Activated T-cell treated with anti-CD3 and anti-CD28 coated beads, Interleukin-2, amount 50 U/mL, for 1 hour (primary cell): ENCODE measurements at places on chromosomes 2 and 18.

DNA sequence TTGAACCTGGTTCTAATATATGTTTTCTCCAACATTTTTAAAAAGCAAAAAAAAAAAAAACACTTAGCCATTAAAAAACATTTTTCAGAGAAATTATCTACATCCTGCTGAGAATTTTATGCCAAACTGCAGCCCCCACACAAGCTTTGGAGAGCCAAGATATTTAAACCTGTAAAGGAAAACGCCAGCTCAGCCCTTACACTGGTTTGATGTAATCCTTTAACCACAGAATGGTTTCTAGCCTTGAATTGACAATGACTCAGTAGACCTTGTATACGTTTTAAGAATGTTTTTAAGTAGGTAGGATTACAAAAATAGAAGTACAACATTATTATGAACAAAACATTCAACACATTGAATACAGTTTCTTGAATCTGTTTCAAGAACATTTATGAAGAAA is 113.6 kb downstream of the BABAM2 start:
- DNase-seq, result no peak

- no peak for DNase-seq
These were observed 118.8 kb downstream of the ZNF532 start for GRCh38 chr18:58983260-58984155.

DNA sequence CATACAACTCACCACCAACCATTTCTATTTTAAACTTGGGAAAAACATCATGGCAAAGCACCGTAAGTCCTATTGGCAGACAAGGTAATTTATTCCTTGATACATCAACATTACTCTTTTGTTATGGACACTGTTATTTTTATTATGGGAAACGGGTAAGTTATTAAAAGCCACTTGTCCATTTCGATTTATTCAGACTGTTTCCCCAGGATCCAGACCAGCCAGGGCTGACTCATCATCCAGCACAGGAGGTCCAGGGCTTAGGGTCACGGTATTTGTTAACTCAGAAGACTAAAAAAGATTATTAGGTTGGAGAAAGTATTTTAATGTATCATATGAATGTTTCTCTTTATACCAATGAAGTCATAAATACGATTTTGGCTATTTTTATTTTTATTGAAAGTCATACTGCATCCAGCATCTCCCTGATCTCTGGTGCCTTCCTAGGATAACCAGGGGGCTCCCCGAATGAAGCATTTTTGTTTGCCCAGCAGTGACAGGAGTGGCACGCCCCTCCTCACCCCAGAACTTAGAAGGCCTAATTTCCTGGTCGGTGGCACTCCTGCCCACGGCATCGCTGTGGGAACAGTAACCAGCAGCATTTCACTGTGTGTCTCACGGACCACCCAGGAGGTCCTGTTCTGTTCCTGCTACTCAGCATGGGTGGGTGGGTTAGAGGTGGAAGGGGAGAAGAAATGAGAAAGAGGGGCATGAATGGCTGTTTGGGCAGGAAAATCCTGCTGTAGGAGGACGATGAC is 446.1 kb downstream of the EIPR1 start:
- DNase-seq, result no peak

DNA sequence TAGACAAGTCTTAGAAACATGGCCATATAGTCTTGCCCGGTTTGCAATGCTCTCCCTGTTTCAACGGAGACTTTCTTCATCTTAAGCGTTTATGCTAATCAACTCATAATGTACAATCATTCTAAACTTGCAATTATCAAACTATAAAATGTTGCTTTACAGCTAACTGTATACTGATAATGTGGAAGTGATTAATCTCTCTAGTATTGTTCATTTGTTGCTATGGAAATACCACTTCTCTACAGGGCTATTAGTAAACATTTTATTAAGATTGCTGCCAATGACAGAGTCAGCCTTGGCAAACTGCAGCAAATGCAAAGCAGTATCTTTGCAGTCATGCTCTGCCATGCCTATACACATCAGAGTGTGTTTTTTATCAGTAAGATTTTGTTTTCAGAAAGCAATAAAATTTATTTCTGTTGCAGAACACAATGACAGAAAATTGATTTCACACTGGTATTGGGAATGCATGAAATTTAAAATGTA is 1201.8 kb upstream of the CDH2 start:
- no peak for DNase-seq

DNA sequence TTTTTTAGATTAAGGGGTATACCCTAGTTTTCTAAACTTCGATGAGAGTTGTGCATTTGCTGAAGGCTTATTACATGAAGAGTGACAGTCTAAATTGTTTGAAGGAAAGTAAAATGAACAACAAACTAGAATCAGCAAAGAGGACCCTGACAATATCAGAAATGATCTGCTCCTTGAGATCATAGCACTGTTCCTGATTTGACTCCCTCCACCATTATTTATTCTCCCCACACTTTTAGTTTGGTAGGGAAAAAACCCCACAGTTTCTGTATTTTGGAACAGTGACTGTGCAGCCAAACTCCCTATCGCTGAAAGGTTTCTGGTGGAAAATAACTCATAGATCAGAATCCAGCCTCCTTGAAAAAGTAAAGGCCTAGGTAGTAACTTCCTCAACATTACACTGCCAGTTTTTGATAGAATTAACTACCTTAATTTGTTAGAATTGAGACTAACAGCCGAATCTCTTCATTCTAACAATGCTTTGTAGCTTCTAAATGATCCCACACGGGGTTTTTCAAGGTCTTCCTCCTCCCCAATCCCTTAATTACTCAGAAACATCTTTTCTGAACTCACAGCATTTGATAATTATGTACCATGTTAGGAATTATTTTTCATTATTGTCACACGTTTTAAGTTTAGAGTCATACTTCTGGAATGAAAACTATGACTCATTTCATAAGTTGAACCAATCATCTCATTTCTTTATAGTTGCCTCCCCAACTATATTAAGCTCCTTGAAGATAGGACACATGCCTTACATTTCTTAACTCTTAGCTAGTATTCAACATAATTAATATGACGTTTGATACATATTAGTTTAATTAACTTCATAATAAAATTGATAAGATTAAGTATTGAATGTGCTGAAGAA is 2.9 kb downstream of the MYL12A start:
- no peak for DNase-seq

DNA sequence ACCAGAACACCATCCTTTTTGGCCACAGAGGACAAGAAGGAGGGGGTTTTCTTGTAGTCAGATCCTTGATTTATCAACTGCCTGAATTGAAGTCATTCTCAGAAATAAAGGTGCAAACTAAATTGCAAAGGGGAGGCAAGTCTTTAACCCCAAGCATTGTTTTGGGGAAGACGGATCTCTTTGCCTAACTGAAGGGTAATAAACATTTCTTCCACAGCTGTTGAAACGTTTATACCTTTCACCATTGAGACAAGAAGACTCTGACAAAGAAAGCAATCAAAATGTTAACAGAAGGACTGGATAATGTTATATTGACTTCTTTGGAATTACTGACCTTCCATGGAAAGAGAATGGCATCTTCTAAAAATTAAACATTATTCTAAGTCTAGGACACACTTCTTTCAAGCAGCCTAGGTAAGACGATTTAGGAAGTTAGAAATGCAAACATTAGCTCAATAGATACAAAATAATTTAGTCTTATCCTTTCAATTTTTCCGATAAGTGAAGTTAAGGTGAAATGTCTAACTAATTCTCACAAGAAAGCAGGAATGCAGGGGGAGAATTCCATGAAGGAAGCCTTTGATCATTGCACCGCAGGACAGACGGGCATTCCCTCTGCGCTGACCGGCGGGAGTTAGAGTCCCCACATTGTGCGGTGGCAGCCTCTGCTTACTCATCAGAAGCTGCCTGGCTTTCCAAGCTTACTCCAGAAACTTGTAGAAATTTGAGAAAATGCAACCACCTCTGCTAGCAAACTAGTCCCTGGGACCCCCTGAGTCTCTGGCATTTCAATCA is 69.4 kb upstream of the COPS8 start:
- DNase-seq, result no peak

GRCh38 chr18:65230311-65230710 is 520.5 kb upstream of the CDH7 start:
- DNase-seq, result no peak

DNA sequence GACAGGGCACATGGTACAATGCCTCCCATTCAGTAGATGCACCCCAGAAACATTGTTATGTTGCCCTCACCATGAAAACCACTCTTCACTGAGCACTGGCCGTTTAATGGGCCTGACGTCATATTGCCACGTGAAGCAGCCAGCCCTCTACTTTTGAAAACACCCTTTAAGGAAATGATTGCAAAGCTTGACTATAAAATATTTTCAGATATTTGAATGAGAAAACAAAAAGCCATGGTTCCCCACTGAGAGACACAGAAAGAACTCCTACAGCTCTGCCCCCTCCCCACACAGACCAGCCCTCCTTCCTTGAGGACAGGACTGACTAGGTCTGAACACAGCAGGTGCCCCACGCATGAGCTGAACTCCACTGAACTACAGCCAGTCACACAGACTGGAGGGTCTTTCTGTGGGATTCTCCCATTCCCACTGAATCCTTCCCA is 349.1 kb downstream of the ANAPC1 start:
- DNase-seq, result no peak

GRCh38 chr2:235537587-235537986 is 43.7 kb downstream of the AGAP1 start:
- DNase-seq, result no peak

GRCh38 chr2:234863043-234863934 is 88.5 kb upstream of the SH3BP4 start:
- no peak for DNase-seq

DNA sequence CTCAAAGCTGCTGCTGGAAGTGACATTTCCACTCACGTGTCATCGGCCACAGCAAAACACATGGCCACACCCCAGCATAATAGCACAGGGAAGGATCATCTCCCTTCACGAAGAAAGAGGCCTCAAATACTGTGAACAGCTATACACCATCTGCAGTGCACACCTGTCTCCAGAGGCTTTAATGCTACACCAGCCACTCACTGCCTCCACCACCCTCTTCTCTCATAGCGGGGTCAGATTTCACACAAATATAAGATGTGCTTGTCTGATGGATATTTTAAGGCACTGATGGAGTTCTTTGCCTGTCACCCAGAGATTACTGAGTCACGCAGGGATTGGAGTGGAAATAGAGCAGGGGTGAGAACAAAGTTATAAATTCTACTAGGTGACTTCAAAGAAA is 374.0 kb downstream of the ZNF516 start:
- no peak for DNase-seq

GRCh38 chr2:177753682-177754491 is 318.7 kb downstream of the PDE11A start:
- no peak for DNase-seq

- DNase-seq, result no peak
These were observed 27.2 kb upstream of the OTX1 start for GRCh38 chr2:63023444-63023843.

DNA sequence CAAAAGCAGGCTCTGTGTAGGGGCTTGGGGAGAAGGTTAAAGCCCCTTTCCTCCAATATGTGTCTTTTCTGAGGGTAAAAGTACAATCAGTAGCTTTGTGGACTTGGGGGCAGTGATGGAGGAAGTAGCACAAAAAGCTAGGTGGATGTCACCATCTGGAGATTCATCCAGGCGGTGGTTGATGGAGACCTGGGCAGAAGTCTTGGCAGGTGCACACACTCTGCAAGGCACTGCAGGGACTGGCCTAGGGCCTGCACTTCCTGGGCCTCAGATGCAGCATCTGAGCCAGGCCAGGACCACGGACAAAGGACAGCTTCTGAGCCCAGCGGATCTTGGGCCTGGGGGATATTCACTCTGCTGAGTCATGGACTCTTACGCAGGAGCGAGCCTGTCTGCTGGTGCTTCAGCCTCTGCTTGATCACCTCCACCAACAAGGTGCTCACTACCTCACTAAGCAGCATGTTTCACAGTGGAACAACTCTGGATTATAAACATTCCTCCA is 391.1 kb downstream of the TNS1 start:
- no peak for DNase-seq

DNA sequence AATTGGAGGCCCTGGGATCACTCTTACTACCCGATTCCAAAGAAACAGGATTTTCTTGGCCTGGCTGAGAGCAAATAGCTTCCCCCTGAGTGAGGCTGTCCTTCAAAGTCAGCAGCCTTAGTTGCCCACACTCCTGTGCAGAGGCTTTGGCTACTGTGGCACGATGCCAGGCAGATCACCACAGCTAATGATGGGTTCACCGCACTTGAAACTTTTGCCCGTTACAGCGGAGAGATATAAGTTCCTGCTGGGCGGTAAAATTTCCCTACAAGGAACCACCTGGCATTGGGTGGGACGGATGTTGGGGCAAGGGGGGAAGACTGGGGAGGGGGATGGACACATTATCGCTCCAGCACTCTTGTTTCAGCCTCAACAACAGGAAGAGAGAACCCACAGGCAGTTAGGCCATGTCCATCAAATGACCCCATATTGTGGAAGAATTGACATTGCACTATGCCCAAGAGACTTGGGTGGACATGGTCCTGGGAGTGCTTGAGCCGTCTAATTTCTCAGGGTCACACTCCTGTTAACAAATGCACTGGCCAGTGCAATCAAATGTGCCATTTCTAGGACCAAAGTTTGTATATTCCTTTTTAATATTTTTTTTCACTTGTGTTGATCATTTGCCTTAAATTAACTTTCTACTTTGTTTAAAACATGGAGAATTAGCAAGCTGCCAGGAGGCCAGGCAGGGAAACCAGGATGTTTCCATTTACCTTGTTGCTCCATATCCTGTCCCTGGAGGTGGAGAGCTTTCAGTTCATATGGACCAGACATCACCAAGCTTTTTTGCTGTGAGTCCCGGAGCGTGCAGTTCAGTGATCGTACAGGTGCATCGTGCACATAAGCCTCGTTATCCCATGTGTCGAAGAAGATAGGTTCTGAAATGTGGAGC is 4.4 kb downstream of the IL1B start:
- DNase-seq, result no peak

- DNase-seq, result no peak
These were observed 103.3 kb upstream of the LYPD1 start for GRCh38 chr2:132773331-132773730.

DNA sequence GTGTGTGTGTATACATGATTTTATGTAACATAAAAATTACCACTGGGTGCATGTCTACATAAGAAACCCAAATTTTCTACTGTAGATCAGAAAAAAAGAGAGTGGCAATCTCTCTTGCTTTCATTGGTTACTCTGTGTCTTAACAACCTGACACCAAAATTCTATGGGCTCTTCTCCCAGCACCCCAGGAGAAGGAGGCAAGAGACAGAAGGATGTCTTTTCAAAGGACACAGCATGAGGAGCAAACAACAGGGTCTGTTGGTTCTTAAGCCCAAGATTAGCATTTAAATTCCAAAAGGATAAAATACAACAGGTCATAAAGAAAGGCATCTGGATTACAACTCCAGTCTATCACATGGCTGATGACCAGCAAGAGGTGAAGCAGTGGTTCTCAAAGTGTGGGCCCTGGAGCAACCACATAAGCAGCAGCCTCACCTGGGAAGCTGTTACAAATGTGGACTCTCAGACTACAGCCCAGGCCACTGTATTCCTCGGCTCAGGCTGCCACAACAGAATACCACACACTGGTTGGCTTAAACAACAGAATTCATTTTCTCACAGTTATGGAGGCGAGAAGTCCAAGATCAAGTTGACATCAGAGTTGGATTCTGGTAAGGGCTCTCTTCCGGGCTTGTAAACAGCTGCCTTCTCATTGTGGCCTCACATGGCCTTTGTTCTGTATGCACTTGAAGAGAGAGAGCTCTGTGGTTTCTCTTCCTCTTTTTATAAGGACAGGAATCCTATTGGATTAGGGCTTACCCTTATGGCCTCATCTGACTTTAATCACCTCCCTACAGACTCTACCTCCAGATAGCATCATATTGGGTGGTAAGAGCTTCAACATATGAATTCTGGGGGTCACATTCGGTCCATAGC is 79.8 kb upstream of the RNF152 start:
- DNase-seq, result no peak
